ENCODE measurements at places on chromosomes 5 and 9. TPM values are rescaled to one million over a fixed set of nuclear protein-coding genes. Genes with fewer than 3 reads are reported as not detected.

GRCh38 chr9:87678650-87679355 lies 47.1 kb upstream of the CTSL start:
- peak; percentile 57 for DNase-seq

DNA sequence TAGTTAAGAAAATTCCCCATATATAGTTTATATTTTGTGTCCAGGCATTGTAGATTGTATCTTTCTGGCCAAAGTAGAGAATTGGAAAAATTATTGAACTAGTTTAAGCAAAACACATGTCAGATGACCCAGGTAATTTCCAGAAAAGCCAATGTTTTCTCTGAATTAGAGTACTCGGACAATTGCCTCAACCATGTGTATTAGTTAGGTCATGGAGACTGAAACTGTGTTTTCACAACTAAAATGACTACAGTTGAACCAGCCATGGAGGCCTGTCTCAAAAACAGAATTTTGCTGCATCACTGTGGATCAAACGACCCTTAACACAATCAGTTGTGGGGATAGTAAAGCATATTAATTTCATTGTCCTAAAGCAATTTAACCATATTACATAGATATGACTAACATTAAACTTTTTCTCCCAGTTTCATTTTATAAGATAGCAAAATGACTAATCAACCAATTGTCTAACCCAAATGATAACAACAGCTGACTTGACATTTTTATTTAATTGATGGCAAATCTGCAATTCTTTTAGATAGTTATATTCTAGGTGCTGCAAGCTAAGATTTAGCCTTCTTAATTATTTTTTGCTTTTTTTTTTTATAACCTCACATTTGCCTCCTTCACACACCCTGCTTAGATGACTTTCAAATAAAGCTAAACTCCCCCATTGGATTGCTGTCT lies 39.2 kb upstream of the SPDL1 start:
- DNase-seq = no peak

DNA sequence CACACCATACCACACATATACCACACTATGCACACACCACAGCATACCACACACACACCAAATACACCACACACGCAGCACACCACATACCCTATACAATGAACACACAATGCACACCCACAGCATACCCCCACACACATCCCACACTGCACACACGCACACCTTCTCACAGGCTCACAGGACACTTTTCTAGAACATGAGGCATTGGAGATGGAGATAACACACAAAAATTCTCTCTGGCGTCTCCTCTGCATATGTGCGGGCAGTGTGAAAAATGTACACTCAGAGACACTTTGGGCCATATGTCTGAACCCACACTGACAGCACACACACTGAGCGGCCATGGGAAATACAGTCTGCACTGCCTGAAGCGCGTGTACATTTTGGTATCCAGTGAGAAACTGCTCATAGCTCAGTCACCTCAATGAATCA lies 278.1 kb downstream of the GADD45G start:
- no peak for DNase-seq

DNA sequence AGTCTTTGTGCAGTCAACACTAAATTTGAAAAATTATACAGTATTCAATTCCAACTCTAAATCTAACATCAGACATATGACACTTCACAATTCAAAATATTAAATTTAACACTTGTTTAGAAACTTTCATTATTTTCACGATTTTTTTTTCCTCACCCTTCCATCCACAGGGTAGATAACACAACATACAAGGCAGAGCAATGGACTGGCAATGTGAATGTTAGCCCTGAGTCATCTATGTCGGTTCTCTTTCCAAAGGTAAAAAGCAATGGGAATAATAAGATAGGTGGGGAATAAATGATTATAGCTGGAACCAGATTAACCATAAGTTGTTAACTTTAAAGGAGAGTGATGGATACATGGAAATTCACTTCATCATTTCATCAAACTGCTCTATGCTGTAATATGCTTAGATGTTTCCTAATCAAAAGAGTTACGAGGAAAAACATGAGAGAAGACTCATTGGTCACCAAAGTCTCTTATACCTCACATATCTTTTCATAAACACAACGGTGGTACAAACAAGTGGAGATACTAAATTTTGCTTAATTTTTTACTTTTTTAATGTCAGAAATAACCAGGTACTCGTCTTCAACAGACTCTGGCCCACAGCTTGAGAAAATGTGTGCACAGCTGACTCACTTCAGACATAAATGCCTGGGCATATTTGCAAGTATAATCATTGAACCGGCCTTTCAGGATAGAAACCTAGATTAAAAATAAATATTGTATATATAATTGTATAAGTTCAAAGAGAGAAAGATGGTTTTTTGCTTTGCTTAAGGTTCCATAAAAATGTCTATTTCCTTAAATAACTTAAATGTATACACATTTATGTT lies 23.0 kb downstream of the RFX3 start:
- no peak for DNase-seq

DNA sequence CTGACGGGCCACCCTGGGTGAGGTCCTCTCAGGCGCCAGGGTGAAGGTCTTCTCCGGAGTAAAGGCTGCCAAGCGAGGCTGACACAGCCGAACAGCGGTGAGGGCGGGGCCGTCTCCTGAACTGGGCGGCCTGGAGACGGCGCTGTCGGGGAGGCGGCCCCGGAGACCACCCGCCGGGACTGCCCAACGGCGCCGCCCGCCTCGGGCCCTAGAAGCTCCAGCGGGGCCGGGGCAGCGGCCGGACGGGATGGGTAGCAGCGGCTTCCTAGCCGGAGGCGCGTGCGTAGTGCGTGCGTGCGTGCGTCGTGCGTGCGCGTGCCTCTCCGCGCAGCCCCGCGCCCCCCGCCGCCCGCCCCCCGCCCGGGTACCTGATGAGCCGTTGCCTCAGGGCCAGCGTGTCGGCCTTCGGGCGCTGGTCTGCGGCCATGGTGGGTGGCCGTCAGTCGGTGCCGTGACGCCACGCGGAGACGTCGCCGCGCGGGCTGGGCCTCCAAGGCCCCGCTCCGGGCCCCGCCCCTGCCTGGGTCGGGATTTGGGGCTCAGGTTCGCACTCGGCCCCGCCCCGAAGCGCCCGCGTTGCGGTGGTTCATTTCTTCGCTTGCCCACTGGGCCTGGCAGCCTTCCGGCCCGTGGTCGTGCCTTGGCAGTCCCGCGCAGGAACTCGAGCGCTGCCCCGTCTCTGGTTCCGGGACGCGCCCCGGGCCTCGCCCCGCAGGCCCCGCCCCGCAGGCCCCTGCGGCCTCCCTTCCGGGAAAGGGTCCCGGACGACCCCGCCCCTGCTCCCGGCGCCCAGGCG lies at the start of gene PHYKPL:
Gene PHYKPL (minus strand): TSS at position 679 of the 796 bp plus-strand sequence. CDS start 252 bp downstream, at position 427.
- peak; percentile 34 for DNase-seq

DNA sequence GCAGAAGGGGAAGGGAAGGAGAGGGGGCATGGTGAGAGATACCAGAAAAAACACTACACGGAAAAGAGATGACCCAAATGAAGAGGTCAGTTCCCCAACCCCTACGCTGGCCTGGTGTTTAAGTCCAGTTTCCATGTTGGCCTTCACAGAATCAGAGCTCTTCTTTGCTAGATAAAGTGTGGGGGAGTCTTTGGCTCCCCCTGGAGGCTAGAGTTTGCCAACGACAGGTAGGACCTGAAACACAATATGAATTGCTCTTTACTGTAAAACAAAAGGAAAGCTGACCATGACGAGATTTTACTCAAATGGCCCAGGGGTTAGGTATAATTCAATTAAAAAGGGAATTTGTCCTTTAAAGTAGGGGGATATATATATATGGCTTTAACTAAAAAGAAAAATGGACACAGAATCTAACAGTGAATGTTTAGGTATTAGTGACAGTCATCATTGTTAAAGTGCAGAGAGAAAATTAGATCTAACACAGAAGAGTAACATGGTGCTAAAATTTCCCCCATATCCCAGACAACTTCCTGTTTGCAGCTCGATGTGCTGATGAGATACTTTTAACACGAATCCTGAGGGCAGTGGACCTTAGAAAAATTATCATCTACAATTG lies 92.0 kb downstream of the SV2C start:
- peak; percentile 27 for DNase-seq

- DNase-seq = no peak
These were observed 124.3 kb upstream of the SLC24A2 start for GRCh38 chr9:19913151-19913550.

SEMA5A gene
- polyA plus RNA-seq = 44.9 TPM

TMEM141 gene
- polyA plus RNA-seq = 67.1 TPM
